ENCODE measurements at places on chromosomes 1 and 21. TPM values are rescaled to one million over a fixed set of nuclear protein-coding genes. Genes with fewer than 3 reads are reported as not detected.

FLG2 gene
- not detected for polyA plus RNA-seq

CELA3A gene
- polyA plus RNA-seq, result not detected

PPIAL4G gene
- polyA plus RNA-seq, result not detected

ANGPTL1 gene
- polyA plus RNA-seq, result not detected

RNF186 gene
- not detected for polyA plus RNA-seq

TARDBP gene
- 213 TPM for polyA plus RNA-seq

AKR1A1 gene
- polyA plus RNA-seq, result 311 TPM

CASQ2 gene
- 0.55 TPM for polyA plus RNA-seq

KIF26B gene
- 60.7 TPM for polyA plus RNA-seq

LYSMD1 gene
- polyA plus RNA-seq, result 8.0 TPM

CATSPERE gene
- 0.27 TPM for polyA plus RNA-seq

FMO1 gene
- 0.06 TPM for polyA plus RNA-seq

F5 gene
- 0.01 TPM for polyA plus RNA-seq

OR2AK2 gene
- polyA plus RNA-seq, result not detected
